ENCODE measurements at places on chromosomes 1 and 21. TPM values are rescaled to one million over a fixed set of nuclear protein-coding genes. Genes with fewer than 3 reads are reported as not detected.

The SLC25A34 gene
- 1.6 TPM for total RNA-seq

The CD1E gene
- not detected for total RNA-seq

The NTRK1 gene
- 9.9 TPM for total RNA-seq

The CFAP410 gene
- total RNA-seq, result 17.4 TPM

The C1QC gene
- not detected for total RNA-seq

The INAVA gene
- 0.57 TPM for total RNA-seq

DNA sequence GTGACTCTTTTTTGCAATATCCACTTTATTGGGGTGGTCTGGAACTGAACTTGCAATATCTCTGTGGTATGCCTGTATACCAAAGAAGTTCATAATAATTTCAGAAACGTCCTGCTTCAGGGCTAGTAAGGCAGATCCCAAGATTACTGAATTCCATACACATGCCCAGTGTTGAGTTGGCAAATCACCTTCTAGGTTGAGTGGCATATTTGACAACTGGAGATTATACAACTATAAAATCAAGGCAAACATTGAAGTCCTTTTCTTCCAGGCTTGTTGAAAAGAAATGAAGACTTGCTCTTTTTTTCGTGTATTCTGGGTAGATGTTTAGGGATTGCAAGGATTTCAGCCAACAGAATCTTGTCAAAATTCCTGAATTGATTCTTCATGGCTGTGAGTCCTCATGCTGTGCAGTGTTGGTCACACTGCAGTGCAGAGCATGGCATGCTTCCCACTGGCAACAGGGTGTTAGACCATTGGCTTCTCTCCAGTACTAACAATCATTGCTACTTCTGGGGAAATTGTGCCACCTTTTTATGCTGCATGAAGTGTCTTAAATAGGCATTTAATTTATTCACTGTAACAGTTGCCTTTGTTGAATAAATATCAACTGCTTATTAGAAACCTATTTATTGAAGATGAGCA is 367.1 kb upstream of the ADGRL4 start:
- H3K27ac ChIP-seq, result no peak overlapping the region
- H3K4me1 ChIP-seq, result no peaks in the 10 kb centered on the region
- H3K27me3 ChIP-seq, result no peaks in the 10 kb centered on the region
- no peaks in the 10 kb centered on the region for H3K36me3 ChIP-seq
- DNase-seq, result no peak

DNA sequence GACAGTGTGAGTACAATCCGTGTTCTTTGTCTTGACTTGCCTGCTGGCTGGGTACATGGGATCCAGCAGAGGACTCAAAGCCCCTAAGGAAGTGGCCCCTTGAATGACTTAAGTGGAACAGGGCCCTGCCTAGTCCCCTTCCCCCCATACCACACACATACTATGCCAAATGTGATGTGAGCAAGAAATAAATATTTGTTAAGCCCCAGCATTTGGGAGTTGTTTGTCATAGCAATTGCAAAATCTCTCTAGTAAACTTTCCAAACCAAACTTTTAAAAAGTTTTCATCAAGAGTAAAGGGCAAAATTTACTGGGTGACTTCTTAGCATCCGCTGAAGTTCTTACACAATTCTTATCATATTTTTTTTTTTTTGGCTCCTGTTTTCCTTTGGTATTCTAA is 32.5 kb upstream of the CACHD1 start:
- H3K27ac ChIP-seq, result no peak overlapping the region
- H3K4me1 ChIP-seq, result no peaks in the 10 kb centered on the region
- H3K27me3 ChIP-seq, result no peaks in the 10 kb centered on the region
- DNase-seq, result no peak

GRCh38 chr1:248810727-248811513 is 14.8 kb downstream of the SH3BP5L start:
- H3K4me1 ChIP-seq, result peaks cover 6% of the 10 kb centered on the region
- no peak overlapping the region for H3K27ac ChIP-seq
- peaks cover 33% of the 10 kb centered on the region for H3K36me3 ChIP-seq
- no peak overlapping the region for H3K4me3 ChIP-seq
- H3K27me3 ChIP-seq, result no peaks in the 10 kb centered on the region

- no peak overlapping the region for H3K27ac ChIP-seq
- H3K4me3 ChIP-seq, result no peak overlapping the region
- H3K36me3 ChIP-seq, result no peaks in the 10 kb centered on the region
- DNase-seq, result no peak
Measured at GRCh38 chr1:184417916-184418315, 31.1 kb downstream of the C1orf21 start.

GRCh38 chr21:15732290-15732995 is 2.7 kb downstream of the USP25 start:
- DNase-seq, result peak; percentile 22
- H3K27me3 ChIP-seq, result peaks cover 7% of the 10 kb centered on the region
- H3K4me1 ChIP-seq, result peaks cover 42% of the 10 kb centered on the region
- peak overlapping the region; percentile 83 for H3K27ac ChIP-seq

DNA sequence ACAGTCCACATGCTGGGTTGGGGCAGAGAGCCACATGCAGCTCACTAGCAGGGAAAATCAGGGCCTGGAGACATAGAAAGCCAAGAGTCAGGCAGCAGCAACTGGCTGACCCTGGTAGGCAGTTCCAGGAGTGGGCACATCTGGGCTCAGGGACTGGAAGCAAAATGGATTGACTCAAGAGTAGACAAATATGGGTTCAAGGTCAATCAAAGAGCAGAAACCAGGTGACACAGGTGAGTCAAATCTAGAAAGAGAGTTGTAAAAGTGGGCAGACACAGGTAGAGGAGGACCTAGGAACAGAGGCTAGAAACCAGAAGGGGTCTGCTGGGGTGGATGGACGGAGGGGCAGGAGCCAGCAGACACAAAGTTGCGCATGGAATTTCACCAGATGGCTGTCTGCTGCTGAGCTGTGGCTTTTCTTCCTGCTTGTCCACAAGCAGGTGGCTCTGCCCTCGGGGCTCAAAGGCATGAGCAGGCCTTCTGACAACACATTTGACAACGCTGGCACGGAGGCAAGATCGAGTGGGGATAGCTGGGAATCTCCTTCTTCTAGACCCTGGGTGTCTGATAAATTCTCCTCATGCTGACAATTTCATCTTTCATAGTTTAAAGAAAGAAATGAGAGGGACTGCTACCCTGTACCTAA is 40.8 kb upstream of the IGSF3 start:
- H3K27me3 ChIP-seq, result peaks cover 5% of the 10 kb centered on the region
- no peaks in the 10 kb centered on the region for H3K36me3 ChIP-seq
- H3K27ac ChIP-seq, result no peak overlapping the region

DNA sequence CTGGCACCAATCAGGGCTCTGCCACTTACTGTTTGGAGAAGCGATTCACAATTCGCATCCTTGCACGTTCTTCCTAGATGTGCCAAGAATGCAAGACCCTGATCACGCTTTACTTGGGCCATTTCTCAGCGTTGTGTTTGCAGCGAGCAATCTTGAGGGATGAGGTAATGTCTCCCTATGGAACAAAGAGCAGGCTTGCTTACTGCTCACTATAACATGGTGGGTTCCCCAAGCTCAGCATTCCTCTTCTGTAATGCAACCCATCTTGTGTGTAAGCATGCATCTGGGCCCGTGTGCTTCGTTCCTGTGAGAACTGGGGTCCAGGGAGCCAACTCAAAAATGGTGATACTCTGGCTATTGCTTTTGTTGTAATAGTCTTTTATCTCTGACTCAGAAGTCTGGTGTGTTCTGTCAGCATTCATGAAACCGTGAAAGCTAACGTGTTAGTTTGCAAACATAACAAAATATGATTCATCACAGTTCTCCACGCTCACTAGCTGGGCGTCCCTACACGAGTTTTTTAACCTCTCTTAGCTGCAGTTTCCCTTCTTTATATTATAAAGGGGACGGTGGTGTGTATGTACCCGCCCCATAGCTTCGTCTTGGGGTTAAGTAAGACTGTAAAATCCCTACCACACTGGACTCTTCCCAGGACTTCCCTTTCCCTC is 33.3 kb downstream of the DNTTIP2 start:
- peaks cover 9% of the 10 kb centered on the region for H3K27me3 ChIP-seq
- peak overlapping the region; percentile 93 for H3K4me3 ChIP-seq
- peaks cover 36% of the 10 kb centered on the region for H3K4me1 ChIP-seq
- peaks cover 3% of the 10 kb centered on the region for H3K36me3 ChIP-seq
- no peak for DNase-seq

DNA sequence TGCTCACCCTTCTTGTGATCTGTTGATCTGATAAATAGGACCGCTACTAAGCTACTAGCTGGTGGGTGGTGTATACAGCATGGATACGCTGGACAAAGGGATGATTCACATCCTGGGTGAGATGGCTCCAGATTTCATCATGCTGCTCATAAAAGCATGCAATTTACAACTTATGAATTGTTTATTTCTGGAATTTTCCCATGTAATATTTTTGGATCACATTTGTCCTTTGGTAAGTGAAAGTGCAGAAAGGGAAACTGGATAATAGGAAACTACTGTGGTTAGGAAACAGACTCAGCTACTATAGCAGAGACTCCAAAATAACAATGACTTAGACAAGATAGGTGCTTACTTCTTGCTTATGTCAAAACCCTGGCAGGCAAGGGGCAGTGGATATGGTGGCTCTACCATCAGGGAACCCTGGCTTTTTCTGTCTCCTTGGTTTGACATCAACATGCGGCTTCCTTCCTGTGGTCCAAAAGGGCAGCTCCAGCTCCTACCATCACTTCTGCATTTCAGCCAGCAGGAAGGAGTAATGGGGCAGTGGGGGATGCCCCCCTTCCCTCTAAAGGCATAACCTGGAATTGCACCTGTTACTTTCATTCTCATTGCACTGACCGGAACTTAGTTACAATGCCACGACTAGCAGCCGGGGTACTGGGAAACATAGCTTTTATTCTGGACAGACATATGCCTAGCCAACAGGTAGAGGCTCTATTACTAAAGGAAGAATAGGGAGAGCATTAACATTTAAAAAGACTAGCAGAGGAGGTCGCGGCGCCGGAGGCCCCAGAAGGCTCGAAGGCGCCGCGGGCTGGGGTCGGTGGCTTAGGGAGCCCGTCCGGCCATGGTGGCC is 13.8 kb upstream of the AK2 start:
- peaks cover 27% of the 10 kb centered on the region for H3K4me1 ChIP-seq
- H3K36me3 ChIP-seq, result peaks cover 1% of the 10 kb centered on the region
- no peak for DNase-seq
- H3K27ac ChIP-seq, result no peak overlapping the region
- H3K27me3 ChIP-seq, result peaks cover 8% of the 10 kb centered on the region

DNA sequence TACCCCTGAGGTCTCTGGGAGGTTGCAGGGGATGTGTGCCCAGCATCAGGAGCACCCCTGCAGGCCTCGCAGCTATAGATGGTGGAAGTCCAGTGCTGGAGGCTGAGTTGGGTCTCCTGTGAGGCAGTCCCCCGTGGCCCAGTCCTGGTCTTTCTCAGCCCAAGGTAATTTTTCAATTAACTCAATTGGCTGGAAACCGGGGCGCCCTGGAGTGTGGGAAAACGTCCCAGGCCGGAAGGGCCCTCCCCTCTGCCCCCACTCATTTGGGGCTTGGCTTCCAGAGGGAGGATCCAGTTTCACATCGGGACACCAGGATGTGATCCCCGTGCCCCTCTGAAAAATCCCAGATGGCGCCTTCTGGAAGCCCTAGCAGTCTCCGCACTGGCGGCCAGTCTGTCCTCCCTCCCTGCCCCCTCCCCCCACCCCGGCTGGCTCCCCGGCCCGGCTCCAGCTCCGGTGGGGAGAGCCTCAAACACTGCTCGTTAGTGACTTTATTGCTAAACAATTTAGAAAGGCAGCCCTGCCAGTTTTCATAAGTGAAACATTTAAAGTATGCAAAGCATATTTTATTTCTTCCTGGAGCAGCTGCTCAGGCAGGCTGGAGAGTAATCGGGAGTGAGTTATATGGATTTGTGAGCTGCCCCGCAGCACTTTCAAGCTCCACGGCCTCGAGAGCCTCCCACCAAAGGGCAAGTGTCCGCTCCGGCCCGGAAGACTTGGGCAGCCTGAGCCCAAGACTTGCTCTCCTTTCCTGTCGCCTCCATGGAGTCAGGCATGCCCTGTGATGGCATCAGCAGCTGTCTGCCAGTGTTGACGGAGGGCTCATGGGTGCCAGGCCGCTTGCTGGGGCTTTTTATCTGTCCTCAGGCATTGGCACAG is 208.2 kb upstream of the TMEM51 start:
- H3K27me3 ChIP-seq, result no peaks in the 10 kb centered on the region
- no peaks in the 10 kb centered on the region for H3K4me1 ChIP-seq
- no peak for DNase-seq
- H3K4me3 ChIP-seq, result no peak overlapping the region
- H3K36me3 ChIP-seq, result no peaks in the 10 kb centered on the region

DNA sequence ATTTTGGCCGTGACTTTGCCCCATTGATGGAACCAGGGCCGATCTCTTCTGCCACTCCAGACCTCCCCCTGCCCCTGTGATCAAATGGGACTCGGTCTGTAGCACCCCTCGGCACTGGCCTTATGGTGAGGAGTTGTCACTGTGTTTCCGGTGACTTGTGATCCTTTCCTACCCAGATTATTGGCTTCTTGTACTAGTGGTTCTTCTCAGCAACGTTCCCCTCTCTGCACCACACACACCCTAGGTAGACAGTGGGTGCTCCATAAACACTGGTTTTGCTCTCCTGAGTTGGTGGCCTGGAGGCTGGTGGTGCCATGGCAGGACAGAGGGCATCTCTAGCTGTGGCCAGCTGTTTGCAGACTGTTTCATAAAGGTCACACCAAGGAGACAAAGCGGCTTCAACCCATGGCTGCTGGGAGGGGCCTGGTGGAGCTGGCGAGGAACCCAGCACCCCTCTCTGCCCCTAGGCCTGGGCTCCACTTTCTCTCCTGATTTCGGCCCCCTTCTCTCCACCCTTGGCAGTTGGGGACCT is 50.7 kb downstream of the DHRS3 start:
- H3K4me1 ChIP-seq, result no peaks in the 10 kb centered on the region
- no peak overlapping the region for H3K4me3 ChIP-seq
- H3K36me3 ChIP-seq, result peaks cover 78% of the 10 kb centered on the region
- H3K27me3 ChIP-seq, result no peaks in the 10 kb centered on the region

GRCh38 chr21:29730281-29730680 is 209.5 kb downstream of the GRIK1 start:
- H3K4me1 ChIP-seq, result no peaks in the 10 kb centered on the region
- DNase-seq, result no peak
- H3K36me3 ChIP-seq, result no peaks in the 10 kb centered on the region
- no peak overlapping the region for H3K27ac ChIP-seq

DNA sequence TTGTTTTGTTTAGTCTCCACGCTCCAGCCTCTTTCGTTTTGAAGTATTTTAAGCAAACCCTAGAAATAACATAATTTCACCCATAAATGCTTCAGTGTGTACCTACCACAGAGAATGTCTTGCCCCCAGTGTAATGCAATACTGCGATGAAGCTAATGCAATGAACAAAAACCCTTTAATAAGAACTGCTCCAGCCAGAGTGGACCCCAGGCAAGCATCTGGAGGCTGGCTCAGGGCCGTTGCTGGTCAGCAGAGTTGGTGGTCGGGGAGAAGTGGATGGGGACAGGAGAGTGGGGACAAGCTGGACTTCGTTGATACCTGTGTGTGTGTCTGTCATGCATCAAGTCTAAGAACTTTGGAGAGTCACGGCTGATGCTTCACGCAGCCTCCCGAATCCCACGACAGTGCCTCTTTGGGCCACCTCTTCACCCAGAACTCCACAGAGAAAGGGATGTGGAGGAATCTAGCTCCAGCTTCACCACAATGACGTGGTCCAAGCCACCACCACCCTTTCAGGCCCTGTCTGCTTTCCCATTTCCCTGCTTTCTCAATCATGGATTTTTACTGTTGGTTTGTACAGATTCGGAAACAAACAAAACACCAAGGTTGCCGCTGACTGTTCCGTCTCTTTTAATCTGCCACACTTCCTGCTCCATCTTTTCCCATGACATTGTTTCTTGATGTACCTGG is 108.6 kb upstream of the ERRFI1 start:
- H3K4me1 ChIP-seq, result no peaks in the 10 kb centered on the region
- no peak overlapping the region for H3K27ac ChIP-seq
- H3K36me3 ChIP-seq, result no peaks in the 10 kb centered on the region
